ENCODE measurements at places on chromosomes 7 and 10.

DNA sequence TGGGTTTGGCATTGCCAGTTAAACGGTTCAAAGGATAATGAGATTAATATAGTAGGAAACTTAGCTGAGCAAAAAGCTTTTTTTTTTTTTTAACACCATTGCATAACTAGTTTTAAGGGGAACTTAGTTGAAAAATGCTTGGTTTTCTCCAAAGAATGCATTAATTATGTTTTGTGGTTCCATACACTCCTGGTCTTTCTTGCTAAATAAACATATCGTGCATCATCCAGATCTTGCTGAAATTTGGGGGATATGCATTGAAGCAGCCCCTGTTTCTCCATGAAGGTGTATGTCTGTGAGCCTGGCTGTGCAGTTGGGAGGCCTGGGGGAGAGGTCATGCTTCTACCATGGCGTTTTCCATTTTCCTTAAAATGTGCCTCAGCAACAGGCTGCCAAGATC lies 558.2 kb upstream of the GALNT17 start:
- no peak for DNase-seq

- DNase-seq = no peak
These were observed 95.8 kb upstream of the TNS3 start for GRCh38 chr7:47677664-47678063.

GRCh38 chr10:3716093-3716492 lies 68.9 kb downstream of the KLF6 start:
- no peak for DNase-seq

GRCh38 chr7:102425639-102426267 lies 7.6 kb upstream of the ORAI2 start:
- peak; percentile 84 for DNase-seq

- no peak for DNase-seq
These were observed 125.6 kb downstream of the PLXNA4 start for GRCh38 chr7:132450696-132451095.

DNA sequence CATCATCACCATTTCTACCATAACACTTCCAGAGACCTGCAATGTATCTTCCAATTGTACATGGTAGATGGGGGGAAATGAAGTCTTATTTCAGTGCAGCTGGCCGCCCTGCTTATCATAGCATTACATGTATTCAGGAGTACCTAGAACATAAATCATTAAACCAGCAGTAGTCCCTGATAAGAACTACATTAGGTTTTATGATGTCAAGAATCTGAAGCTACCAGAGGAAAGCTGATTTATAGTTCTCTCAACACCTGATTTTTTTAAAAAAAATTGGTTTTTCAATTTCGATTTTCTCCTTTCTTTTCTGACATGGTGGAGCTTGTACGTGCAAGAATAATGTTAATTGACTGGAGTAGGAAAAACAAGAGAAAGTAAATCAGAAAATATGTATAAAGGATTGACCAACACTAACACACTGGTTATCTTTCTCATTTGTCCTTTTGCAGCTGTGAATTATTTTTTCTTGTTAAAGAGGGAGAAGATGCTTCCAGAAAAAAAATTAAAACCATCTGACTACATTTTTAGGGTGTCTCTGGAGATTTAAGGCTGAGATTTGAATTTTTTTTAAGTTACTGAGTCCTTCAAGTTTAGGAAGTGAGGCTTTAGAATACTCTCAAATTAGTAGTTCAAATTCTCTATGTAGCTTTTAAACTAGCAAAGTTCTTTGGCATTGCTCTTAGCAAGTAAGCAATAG lies 59.1 kb downstream of the CSTF2T start:
- no peak for DNase-seq

GRCh38 chr10:55449981-55450380 lies 649.0 kb upstream of the PCDH15 start:
- DNase-seq = no peak

DNA sequence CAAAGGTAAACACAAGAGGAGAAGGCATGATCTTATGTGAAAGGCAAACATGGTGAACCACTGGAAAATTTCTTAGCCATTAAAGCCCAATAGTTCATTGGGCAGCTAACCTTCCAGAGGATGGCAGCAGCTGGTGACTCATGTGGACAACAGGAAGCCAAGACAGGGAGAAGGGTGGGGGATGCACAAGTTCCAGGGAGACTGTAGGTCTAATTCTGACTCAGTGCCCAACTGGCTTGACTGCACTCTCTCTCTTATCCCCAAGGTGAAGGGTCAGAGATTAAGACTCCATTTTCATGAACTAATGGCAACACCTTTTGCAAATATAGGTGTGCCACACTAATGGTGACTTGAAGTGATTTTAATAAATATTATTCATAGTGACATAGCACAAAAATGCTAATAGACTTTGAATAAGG lies 47.9 kb upstream of the SLC35B4 start:
- DNase-seq = no peak

- DNase-seq = peak; percentile 26
These were observed 378 bp upstream of the PRKCQ start for GRCh38 chr10:6580279-6581029.

- no peak for DNase-seq
These were observed 32.6 kb downstream of the PIP4K2A start for GRCh38 chr10:22681783-22682183.

- DNase-seq = no peak
These were observed 179.5 kb downstream of the ZWINT start for GRCh38 chr10:56181607-56182006.

DNA sequence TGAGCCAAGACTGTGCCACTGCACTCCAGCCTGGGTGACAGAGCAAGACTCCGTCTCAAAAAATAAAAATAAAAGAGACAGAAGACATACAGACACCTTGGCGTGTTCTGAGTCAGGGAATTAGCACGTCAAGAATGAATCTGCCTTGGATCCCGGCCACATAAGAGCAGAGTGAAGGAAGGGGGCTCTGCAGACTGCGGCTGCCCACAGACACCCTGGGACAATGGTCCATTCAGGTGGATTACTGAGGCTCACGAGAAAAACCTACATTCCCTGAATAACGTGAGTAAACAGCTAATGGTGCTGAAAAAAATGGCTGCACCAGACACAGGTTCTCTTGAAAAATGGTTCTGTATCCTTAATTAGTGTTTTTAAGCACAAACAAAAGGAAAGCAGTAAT lies 100.1 kb upstream of the FGFR2 start:
- DNase-seq = no peak

DNA sequence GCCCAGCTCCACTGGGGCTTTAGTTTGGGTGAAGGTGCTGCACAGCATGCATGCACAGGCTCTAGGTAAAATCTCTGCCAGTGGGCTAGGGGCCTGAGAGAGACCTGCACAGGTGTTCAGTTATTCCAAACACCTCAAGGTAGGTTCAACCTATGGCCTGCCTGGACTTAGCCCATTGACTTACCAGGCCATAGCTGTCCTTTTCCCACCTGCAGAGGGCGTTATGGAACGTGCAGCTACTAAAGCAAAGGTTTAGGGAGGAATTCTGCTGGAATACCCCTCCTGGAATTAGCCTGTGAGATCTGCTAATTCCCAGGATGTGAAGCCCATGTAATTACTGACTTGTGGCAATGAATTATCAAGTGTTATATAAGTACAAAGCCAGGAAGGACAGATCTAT lies 3.6 kb downstream of the VWC2 start:
- DNase-seq = no peak

GRCh38 chr7:80833289-80834268 lies 85.3 kb downstream of the SEMA3C start:
- no peak for DNase-seq

DNA sequence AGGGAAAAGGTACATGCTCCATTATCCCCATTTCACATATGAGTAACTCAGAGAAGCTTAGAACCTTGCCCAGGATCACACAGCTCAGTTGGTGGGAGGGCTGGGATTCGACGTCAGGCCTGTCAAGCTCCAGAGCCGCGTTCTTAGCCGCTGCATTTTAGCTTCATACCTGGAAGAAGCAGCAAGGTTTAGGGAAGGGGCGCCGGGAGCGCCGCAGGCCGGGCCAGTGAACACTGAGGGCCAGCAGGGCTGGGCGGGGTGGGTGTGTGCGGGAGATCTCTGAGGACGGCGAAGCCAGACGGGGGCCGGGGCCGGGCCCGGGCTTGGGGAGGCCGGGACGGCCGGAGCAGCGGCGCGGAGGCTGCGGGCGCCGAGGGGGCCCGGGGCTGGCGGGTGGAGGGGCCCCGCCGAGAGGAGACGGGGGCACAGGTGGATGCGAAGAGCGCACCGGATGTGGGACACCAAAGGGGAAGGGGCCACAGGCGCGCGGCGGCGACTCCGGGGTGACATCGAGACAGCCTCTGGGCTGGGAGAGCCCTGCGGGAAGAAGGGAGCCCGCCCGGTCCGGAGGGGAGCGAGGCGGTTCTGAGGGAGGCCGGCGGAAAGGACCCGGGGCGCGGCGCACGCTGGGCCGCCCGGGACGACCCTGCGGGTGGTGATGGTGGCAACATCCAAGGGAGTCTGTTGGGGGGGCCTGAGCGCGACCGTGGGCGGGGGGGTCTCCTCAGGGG lies 498 bp downstream of the NDST2 start:
- DNase-seq = peak; percentile 38

DNA sequence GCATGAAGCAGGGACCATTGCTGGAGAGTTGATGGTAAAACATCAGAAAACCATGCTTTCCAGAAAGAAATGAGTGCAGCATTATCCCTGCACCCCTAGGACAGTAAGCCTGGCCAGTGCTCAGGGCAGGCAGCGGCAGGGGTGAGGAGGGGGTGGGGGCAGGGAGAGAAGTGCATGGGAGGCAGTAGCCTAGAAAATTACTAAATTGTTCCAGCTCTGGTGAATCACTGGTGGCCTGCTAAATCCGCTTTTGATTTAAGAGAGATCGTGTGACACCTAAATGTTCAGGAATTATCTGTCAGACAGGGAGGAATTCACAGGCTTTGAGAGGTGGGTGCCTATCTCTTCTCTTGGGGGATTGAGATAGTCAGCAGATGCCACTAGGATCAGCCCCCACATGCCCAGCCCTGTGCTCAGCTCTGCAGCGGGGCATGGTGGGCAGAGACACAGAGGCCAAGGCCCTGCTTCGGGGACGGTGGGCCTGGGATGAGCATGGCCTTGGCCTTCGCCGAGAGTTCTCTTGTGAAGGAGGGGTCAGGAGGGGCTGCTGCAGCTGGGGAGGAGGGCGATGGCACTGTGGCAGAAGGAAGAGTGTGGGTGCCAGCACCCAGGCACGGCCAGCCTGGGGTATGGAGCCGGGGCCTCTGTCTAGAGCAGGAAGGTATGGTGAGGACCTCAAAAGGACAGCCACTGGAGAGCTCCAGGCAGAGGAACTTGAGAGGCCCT lies 5.0 kb upstream of the AQP1 start:
- DNase-seq = no peak

DNA sequence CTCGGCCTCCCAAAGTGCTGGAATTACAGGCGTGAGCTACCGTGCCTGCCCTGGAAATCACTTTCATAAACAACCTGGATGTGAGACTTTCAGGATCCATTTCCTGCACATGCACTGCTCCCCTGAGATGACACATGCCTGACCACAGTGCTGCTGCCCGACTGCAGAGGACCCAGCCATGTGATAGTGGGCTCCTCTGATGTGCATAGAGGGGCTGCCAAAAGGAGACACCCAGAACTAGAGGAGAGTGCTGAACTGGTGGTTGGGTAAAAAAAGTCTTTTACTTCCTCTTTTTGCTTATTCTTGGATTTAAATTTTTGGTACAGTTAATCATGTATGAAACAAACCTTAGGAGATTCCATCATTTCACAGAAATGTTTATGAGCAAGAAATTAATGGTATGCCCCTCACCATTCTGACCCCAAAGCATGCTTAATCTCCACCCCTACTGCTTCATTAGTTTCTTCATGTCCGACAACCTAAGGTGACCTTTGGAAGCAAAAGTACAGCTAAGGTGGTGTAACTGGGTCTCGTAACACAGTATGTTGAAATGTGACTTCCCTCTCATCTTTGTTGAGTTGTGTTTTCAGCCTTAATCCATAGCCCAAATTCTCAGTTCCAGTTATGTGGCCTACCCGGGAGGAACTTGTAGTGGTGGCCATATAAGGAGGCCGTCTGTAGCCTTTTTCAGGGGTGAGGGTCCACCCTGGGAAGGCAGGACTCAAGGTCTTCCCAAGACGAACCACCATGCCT lies 111.1 kb downstream of the RNF216 start:
- DNase-seq = peak; percentile 71

DNA sequence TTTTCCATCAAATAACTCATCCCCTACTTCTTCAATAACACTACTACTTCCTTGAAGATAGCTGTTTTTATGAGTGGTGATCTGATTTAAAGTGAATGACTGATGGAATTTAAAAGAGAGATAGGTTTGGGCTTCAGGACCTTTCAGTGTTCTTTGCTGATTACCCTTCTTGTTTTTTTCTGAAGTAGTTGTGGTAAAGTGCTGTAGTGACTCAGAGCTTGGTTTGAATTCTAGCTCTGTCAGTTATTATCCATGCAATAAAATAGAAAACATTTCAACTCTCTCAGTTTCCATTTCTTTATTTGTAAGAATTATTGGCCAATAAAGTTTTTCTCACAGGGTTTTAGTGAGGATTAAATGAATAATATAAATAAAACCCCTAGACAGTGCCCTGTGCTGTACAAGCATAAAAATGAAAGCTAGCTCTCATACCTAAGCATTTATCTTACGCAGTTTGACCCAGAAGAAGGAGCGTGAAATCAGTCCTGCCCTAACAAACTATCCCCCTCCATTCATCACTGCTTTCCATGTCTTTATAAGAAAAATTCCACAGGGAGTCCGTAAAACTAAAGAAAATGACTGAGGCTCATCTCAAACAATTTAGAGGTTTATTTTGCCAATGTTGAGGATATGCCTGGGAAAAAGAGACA lies 25.1 kb upstream of the AKAP9 start:
- DNase-seq = no peak
